ENCODE measurements at places on chromosomes 16 and 17. TPM values are rescaled to one million over a fixed set of nuclear protein-coding genes. Genes with fewer than 3 reads are reported as not detected.

MGAT5B gene
- total RNA-seq = 34.9 TPM

ZNF207 gene
- 215 TPM for total RNA-seq

ACSM2B gene
- 0.10 TPM for total RNA-seq

SMIM36 gene
- total RNA-seq = not detected

AANAT gene
- not detected for total RNA-seq

TBKBP1 gene
- 12.0 TPM for total RNA-seq

ZNF287 gene
- total RNA-seq = 12.3 TPM

MEIOB gene
- total RNA-seq = not detected

IRF8 gene
- total RNA-seq = 0.62 TPM

YBX2 gene
- 54.9 TPM for total RNA-seq

CETP gene
- total RNA-seq = not detected

NOXO1 gene
- 4.0 TPM for total RNA-seq

SEZ6L2 gene
- total RNA-seq = 70.7 TPM

DNAJA2 gene
- 49.4 TPM for total RNA-seq

ACD gene
- 34.9 TPM for total RNA-seq

BCL6B gene
- total RNA-seq = 0.18 TPM

KLHL10 gene
- total RNA-seq = not detected

METTL23 gene
- total RNA-seq = 42.8 TPM

MSI2 gene
- 38.5 TPM for total RNA-seq

C16orf46 gene
- 1.2 TPM for total RNA-seq

Measured in Panc1 (cell line).